Right lobe of liver (tissue), 6 donors: ENCODE measurements at places on chromosomes 1 and 21. TPM values are rescaled to one million over a fixed set of nuclear protein-coding genes. Genes with fewer than 3 reads are reported as not detected.

WNT3A gene
- not detected for total RNA-seq

S100A9 gene
- 76.9 TPM for total RNA-seq

RGS16 gene
- 0.87 TPM for total RNA-seq

CD48 gene
- total RNA-seq: 0.68 TPM

EXTL2 gene
- 6.3 TPM for total RNA-seq

FTCD gene
- 668 TPM for total RNA-seq

REN gene
- total RNA-seq: 0.25 TPM

ANXA9 gene
- 11.7 TPM for total RNA-seq

RNF186 gene
- 2.9 TPM for total RNA-seq

TTLL7 gene
- 7.1 TPM for total RNA-seq

CLCNKB gene
- not detected for total RNA-seq

TBX15 gene
- 56.5 TPM for total RNA-seq

POU3F1 gene
- total RNA-seq: not detected

ZNF593OS gene
- not detected for total RNA-seq

FCRL2 gene
- 0.12 TPM for total RNA-seq

PCNX2 gene
- 0.93 TPM for total RNA-seq

SPATA21 gene
- total RNA-seq: 1.6 TPM

PRR9 gene
- not detected for total RNA-seq

FCAMR gene
- 1.8 TPM for total RNA-seq
